Stimulated activated CD8-positive, alpha-beta memory T cell treated with anti-CD3 and anti-CD28 coated beads, Interleukin-7, amount 100 ng/mL, for 1 hour (primary cell): ENCODE measurements at places on chromosomes 1 and 21.

GRCh38 chr1:113106910-113107309 is 33.9 kb downstream of the LRIG2 start:
- DNase-seq: no peak

DNA sequence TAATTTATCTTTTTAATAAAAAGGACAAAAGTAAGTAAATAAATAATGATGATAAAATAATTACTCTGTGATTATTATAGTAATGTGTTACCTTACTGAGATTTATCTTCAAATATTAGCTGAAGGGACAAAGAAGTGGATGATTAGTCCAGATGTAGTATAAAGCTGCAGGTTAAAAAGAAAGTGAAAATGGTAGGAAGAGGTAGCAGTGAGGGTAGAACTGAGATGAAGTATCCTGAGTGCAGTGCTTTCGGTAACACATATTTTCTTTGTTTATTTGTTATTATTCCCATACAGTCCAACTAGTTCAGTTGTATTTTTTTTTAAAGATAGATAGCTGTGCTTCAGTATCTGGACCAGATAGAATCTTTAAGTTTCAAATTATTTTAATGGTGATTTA is 1203.5 kb downstream of the NCAM2 start:
- DNase-seq: no peak

- DNase-seq: no peak
Measured at GRCh38 chr1:233127157-233127556, 168.4 kb downstream of the PCNX2 start.

DNA sequence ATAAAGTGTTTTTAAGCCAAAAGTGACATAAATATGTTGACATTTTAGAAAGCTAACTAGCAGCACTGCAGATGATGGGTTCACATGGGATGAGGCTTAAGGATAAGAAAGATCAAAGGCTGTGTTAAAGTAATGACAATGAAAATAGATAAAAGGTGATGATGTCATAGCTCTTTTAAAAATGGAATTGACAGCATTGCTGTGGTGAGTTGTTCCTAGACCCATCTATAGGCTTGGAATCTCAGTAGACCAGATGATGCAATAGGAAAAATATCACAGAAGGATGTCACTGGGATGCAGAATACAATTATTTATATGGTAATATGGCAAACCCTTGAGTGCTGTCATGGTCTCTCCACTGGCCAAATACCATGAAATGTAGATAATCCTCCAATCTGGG is 286.0 kb downstream of the PLA2G4A start:
- no peak for DNase-seq

GRCh38 chr1:42876009-42876408 is 29.6 kb downstream of the ZNF691 start:
- DNase-seq: no peak
